B cell (primary cell): ENCODE measurements at places on chromosomes 6 and 20. TPM values are rescaled to one million over a fixed set of nuclear protein-coding genes. Genes with fewer than 3 reads are reported as not detected.
A peak's percentile ranks its signal among the peaks of the same experiment; 100 is the strongest.

Gene RFX6
- not detected in 2 replicates for polyA plus RNA-seq

Gene C6orf163
- 0.57 and 1.1 TPM in 2 replicates for polyA plus RNA-seq

Gene TRIM40
- polyA plus RNA-seq = not detected in 2 replicates

Gene CGA
- polyA plus RNA-seq = not detected in 2 replicates

Gene ZSCAN12
- 3.2 and 3.5 TPM in 2 replicates for polyA plus RNA-seq

Gene RSPO4
- polyA plus RNA-seq = 0.04 and 0.07 TPM in 2 replicates

Gene XKR7
- 0.09 and 0.12 TPM in 2 replicates for polyA plus RNA-seq

Gene TCF15
- not detected in 2 replicates for polyA plus RNA-seq

DNA sequence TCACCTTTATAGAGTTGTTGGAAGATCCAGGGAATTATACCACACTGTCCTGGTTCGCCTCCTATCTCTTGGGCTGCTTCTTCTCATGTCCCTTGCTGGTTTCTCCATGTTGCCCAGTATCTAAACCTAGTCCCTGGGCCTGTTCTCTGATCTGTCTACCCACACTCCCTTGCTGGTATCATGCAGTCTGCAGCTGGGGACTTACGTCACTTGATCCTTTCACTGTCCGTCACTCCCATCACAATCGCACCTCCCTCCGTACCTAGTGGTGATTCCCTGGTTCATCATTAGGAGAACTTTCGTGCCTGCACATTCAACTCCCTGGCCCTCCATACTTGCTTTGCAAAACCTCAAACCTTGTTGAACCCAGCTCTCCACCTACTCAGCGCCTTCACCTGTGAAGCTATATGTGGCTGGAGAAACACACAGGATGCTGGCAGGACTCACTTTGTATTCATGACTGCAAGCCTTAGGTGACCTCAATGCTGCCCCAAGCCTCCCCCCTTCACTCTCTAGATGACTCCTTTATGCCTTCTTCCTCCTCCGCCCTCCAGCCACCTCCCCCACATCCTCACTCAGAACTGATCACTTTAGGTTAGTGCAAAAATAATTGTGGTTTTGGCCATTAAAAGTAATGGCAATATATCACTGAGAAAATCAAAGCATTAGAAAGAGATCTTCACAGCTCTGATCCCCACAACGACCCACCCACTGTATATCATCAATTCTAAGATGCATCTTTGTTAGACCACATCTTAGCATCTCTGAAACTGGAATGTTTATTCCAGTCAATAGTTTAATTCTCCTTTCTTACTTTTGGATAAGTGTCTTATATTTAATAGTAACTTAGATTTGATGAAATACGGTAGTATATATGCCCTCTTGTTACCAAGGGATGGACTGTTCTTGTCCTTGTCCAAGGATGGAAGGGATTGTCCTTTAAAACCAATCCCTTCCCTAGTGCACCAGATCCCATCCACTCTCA, 26.4 kb downstream of the GDAP1L1 start:
- DNase-seq = no peak

DNA sequence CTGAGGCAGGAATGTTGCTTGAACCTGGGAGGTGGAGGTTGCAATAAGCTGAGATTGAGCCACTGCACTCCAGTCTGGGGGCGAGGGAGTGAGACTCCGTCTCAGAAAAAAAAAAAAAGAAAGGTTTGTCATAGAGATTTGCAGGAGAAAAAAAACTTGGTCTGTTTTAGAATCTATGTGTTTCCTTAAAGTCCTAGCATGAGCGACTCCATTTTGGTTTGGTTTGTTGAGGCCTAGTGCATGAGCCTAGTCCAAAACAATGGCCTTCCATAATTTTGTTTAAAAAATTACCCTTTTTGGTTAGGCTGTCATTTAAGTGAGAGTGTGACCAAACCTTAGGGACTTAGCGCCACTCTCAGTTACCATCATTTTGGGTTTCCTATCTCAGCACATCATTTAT, 8.2 kb upstream of the GNMT start:
- no peak for DNase-seq

DNA sequence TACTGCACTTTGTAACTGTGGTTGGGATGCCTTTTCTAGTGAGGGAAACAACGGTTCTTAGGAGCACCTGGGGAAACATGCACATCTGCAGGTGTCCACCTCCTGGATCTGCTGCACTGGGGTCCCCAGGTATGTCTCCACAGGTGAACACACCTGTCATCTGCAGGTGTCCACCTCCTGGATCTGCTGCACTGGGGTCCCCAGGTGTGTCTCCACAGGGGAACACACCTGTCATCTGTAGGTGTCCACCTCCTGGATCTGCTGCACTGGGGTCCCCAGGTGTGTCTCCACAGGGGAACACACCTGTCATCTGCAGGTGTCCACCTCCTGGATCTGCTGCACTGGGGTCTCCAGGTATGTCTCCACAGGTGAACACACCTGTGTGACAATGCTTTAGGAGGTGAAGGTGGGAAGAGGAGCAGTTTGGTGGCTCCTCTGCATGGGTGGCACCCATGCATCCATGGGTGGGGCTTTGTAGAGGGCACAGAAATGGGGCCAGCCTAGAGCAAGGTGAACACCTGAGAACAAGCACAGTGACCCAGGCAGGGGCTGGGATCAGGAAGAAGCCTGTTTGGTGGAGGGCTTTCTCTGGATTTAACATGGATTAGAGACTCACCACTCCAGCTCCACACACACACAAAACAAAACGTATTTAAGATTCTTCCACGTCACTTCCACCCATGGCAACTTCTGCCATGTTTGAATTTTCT, 206.0 kb upstream of the CDH4 start:
- DNase-seq = no peak

DNA sequence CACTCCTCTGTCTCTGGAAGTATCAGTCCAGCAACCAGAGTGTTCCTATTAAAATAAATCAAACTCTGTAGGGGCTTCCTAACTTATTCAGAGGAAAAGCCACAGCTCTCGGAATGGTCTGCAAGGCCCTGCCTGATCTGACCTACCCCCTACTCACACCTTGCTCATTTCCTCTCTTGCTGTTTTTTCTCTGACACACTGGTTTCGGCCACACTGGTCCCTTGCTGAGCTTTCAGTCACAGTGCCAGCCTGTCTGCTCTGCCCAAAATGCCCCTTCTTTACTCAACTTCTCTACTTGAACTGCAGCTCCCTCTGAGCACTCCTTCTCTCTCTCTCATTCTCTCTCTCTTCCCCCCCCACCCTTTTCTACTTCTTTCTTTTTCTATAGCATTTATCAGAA, 430.2 kb downstream of the UTRN start:
- DNase-seq = no peak

DNA sequence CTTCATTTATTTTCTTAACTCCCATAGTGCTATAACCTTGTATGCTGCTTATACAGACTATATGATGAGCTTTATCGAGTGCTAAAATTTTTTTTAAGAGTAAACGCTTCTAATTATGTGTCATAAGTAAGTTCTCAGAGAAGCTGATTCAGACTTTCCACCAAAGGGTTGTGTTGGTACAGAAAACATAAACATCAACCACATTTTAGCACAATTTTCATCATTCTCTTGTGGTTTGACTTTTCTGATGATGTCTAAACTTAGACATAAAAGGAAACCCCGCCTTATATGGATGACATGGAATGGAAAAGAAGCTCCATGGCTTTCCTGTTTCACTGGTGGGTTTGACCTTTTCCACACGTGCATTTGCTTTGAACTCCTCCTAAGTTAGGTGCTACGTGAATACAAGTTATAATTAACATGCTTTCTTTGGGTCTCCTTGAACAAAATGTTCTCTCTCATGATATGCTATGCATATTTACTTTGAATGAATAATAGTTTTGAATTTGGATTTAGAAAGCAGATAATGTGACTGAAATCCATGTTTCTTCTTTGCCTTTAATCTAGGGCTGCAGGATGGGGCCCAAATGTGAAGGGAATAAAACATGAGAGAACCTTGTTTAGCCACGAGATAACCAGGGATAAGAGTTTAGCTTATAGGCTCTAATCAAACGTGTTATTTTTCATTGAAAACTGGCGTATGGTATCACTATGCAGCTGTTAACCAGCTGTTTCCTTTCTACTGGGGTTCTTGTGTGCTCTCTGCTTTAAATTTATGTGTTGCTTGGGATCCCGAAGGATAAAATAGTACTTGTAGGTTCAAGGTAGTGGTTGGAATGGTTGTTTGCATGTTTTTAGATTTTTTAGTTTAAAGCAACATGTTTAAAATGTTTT, 127.1 kb upstream of the AHI1 start:
- DNase-seq = no peak

DNA sequence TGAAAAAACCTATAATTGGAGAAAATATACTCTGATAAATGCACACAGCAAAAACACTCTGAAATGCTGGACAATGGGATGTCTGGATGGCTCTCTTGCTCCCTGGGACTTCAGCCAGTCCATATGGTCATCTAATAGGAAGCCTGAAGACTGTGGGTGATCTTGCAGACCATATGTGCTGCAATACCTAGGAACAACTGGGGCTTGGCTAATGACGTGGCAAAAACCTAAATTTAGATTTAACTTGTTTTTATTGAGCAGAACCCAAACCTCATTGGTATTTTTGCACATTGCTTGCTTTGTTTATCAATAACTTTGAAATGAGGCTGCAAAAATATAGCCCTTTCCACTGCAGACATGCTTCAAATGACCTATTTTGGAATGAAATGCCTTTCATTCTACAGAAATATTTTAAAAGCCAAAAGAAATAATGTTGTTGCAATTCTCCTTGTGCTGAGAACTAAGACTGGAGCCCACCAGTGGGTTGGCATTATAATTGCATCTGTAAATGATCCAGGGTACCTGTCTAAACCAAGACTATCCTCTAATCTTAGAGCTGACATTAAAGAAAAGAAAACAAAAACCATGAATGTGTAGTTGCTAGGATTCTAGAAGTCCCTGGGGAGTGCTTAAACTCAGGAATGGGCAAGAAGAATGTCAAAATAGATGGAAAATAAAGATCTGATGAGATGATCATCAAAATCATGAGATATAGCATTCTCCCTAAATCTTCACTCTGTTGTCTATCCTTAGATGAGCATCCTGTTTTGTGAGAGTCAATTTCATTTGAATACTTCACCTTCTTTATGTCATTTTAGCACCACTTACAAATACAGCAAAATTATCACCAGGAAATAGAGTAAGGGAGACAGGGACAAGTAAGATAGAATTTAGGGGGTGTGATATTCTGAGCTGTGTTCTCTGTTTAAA, 152.1 kb upstream of the RIMS1 start:
- no peak for DNase-seq

GRCh38 chr20:32963176-32963575, 41.1 kb downstream of the SUN5 start:
- no peak for DNase-seq

- no peak for DNase-seq
Observed at GRCh38 chr20:39290575-39290974, 328.4 kb downstream of the DHX35 start.

- DNase-seq = no peak
Observed at GRCh38 chr20:19947611-19948264, 69.4 kb upstream of the NAA20 start.

DNA sequence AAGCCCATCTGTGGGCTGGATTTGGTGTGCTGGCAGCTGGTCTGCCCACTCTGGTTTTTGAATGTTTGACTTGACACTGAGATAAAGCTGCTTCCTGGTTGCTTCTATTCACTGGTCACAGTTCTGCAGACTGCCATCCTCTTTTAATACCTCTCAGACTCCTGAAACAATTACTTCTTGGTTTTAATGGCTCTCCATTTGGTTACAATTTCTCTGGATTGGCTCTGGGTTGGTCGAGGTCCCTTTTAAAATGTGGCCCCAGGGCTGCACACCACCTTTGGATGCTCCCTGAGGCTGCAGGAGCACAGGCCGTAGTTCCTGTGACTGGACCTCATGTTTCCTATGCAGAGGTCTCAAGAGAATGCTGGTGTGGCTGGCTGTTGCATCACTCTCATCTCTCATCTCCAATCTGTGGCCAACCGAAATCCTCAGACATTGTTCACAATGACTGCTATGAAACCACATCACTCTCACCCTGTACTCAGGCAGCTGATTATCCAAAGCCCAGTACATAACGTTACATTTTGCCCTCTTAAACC, 98.5 kb downstream of the INSM1 start:
- DNase-seq = peak; percentile 29

GRCh38 chr20:16349523-16350260, 223.6 kb downstream of the KIF16B start:
- no peak for DNase-seq

GRCh38 chr20:59334651-59335300, 34.4 kb downstream of the EDN3 start:
- no peak for DNase-seq
